ENCODE measurements at places on chromosomes 11 and 22. TPM values are rescaled to one million over a fixed set of nuclear protein-coding genes. Genes with fewer than 3 reads are reported as not detected.

The GPR83 gene
- total RNA-seq = not detected

- no peak for DNase-seq
These were observed 16.8 kb upstream of the P2RY2 start for GRCh38 chr11:73201249-73201648.

The SPTBN2 gene
- 16.5 TPM for total RNA-seq

GRCh38 chr22:35526333-35526979, 14.2 kb upstream of the RASD2 start:
- DNase-seq = no peak

The SLC6A5 gene
- total RNA-seq = not detected

The MS4A18 gene
- total RNA-seq = not detected

GRCh38 chr11:120354779-120355178, 18.6 kb downstream of the ARHGEF12 start:
- no peak for DNase-seq

The RIMBP3C gene
- not detected for total RNA-seq

- DNase-seq = no peak
These were observed 27.3 kb upstream of the CREB3L1 start for GRCh38 chr11:46249938-46250744.

- no peak for DNase-seq
These were observed 34.1 kb downstream of the LMO1 start for GRCh38 chr11:8229299-8230177.

GRCh38 chr22:35053060-35053835, 12.7 kb upstream of the ISX start:
- no peak for DNase-seq

DNA sequence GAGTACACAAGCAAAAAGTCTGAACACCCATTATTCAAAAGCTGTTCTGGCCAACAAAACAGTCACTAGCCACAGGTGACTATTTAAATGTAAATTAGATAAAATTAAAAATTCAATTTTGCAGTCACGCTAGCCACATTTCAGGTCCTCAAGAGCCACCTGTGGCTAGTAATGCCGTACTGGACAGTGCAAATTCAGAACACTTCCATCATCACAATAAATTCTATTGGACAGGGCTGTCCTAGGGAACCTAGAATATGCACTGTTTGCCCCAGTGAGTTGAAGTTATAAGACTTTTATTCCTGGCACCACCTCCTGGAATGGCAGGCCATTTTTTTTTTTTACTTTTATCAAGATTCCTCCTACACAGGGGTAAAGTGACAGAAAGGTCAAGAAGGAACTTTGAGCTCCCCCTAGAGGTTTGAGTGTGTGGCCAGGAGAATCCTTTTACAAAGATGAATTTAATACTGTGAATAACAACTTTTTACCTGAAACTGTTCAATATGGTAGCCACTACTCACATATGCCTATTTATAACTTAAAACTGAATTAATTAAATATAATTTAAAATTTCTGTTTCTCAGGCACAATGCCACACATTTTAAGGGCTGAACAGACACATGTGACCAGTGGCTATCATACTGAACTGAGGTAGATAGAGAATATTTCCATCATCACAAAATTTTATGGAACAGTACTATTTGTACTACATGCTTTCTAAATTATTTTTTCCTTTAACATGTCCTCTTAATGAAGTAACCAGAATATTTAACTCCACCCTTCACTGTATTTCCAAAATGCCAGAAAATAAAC, 6.5 kb downstream of the MSANTD2 start:
- DNase-seq = no peak

DNA sequence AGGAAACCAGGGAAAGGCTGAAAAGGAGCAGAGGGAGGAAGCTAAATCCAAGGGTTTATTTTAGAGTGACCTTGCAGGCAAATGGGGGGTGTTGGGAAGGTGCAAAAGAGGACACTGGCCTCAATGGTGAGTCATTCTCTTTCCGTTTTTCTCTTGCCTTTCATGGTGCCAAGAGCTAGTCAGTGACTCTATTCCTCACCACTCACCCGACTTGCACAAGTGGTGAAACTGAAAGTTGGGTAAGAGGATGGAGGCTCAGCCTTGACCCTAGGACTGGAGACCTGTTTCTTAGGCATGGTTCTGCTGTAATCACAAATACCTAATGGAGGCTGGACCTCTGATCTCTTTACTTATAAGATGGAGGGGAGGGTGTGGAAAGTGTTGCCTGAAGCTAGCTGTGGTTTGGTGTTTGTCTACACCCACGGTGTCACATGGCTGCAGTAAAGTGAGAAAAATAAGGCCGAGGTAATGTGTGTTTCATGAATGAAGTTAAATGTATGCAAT, 67.3 kb upstream of the CREB3L1 start:
- no peak for DNase-seq

GRCh38 chr22:20111689-20112622, 3.9 kb upstream of the RANBP1 start:
- DNase-seq = peak; percentile 29

The PIWIL4 gene
- 5.9 TPM for total RNA-seq

- DNase-seq = peak; percentile 86
These were observed 7.5 kb downstream of the DPAGT1 start for GRCh38 chr11:119093942-119094815.

The CRYAB gene
- total RNA-seq = 323 TPM

GRCh38 chr11:119741369-119742262, 12.6 kb upstream of the NECTIN1 start:
- DNase-seq = peak; percentile 87

DNA sequence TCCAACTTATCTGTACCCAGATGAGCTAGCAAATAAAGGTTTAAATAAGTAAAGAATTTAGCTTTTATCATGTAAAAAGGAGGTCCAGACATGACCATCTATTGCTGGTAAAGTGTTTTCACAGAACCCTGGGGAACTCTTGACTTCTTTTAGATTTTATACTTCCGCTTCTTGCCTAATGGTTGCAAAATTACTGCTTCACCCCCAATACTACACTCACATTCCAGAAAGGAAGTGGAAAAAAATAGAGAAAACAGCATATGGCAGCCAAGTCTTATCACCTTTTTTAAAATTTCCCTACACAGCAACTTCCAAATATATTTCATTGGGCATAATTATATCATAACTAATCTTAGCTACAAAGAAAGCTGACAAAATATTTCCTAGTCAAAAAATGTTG, 12.1 kb downstream of the BBOX1 start:
- DNase-seq = no peak

DNA sequence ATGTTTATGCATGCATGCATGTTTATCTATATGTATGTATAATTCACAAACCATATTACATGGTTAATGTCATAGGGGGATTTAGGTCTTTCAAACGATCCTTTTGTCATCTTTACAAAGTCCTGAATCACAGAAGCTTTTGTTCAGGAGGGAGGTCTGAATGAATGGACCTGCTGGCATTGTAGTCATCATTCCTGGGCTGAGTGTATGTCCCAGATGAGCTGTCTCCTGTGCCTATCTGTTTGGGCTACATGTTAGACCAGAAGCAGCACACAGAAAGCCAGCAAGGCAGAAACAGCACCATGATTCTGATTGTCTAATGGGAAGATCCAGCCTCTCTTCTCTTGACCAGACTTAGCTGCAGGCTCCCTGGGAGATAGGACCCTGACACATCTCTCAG, 69.5 kb downstream of the ADM start:
- DNase-seq = no peak

DNA sequence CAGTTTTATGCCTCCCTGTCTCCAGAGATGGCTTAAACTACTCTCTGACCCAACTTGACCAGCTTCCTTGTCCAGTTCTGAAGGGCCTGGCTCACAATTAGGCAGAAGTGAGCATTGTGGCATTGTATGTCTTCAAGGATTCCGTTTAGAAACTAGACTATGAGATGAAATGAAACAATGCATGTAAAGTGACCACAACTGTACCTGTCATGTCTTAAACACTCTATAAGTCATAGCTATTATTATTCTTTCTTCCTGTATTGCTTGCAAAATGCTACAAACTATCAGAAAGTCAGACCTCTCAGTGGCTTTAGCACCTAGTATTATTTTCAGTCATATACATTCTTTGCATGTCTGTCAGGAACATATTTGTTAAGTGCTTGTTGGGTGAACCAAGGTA, 127.9 kb upstream of the MTMR2 start:
- no peak for DNase-seq

GRCh38 chr11:70558681-70559080, 160.4 kb downstream of the CTTN start:
- no peak for DNase-seq

DNA sequence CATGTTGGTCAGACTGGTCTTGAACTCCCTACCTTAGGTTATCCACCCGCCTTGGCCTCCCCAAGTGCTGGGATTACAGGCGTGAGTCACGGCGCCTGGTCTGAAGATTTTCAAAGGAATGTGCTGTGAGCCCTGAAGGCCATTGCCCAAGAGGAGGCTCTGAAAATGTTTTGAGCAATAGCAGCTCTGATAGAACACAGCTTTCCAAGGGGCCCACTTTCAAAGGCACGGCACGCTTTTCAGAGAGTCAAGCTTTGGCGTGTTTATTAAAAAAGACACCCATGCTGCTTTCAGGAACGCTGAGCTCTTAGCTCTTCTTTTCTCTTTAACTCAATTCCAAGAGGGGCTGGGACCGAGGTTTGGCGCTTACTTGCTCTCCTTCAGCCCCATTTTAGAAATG, 73.8 kb upstream of the CDON start:
- DNase-seq = peak; percentile 45

DNA sequence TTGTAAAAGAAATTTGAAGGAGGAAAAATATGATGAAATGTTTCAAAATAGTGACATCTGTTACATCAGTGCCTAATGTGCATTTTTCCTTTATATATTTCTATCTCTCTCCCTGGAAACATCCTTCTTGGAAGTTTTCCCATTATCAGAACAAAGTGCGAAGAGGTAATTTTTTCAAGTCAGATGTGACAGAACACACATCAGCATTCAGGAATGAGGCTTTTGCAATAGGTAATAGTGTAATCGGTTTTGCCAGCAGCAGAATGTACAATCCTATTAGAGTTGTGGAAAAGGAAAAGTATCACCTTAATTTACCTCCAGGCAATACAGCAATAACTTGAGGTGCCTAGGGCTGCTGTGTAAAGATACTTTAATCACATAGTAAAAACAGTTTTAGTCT, 275.8 kb downstream of the FAT3 start:
- no peak for DNase-seq

The MMP27 gene
- total RNA-seq = not detected

The ZFP91 gene
- total RNA-seq = 51.1 TPM

DNA sequence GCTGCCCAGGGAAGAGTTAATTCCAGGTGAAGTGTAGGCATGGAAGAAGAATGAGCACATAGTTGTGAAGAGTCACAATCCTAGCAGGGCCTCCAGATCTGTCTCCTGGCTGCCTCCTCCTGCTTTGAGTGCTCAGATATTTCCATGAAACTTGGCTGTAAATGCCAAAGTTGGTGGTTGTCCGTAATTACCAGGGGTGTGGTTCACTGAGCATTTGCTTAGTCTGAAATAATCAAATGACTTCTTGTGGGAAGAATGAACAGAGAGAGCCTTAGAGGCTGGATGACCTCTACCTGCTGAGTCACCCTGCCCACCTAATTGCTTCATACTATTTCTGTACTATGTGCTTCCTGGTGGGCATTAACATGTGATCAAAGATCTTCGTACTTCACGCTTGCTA, 50.9 kb downstream of the APIP start:
- DNase-seq = no peak

The GPHA2 gene
- not detected for total RNA-seq

The RTN4R gene
- total RNA-seq = 2.7 TPM

The OR4C6 gene
- not detected for total RNA-seq

All from aorta (tissue), 5 donors.